ENCODE measurements at places on chromosomes 6 and 20.

DNA sequence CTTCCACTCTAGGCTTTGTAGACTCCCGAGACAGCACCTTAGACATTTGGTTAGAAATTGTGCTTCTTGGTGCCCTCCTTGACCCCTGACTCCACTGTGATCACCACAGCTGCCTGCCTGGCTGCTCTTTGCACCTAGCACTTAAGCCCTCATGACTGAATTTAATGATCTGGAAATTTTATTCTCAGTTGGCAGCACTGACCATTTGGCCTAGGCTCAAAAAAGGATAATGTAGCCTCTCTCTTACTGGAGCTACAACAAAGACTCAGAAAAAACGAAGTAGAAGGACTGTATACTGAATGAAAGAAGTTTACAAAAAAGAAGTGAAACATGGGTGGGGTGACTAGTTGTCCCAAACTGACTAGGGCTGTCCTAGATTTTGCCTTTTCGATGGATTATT lies 11.3 kb upstream of the ABRACL start:
- DNase-seq: no peak

- no peak for DNase-seq
These were observed 62.2 kb upstream of the IMPG1 start for GRCh38 chr6:76134651-76135050.

GRCh38 chr6:11428895-11429294 lies 108.7 kb upstream of the TMEM170B start:
- no peak for DNase-seq

DNA sequence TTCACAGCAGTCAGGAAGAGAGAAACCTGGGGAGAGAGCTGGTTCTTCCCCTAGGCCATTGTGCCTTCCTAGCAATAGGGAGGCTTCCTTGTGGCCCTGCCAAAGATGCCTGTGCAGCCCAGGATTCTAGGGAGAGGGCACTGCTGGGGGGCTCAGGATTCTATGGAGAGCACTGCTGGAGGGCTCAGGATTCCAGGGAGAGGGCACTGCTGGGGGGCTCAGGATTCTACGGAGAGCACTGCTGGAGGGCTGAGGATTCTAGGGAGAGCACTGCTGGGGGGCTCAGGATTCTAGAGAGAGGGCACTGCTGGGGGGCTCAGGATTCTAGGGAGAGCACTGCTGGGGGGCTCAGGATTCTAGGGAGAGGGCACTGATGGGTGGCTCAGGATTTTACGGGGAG lies 25.8 kb downstream of the EDN3 start:
- no peak for DNase-seq

DNA sequence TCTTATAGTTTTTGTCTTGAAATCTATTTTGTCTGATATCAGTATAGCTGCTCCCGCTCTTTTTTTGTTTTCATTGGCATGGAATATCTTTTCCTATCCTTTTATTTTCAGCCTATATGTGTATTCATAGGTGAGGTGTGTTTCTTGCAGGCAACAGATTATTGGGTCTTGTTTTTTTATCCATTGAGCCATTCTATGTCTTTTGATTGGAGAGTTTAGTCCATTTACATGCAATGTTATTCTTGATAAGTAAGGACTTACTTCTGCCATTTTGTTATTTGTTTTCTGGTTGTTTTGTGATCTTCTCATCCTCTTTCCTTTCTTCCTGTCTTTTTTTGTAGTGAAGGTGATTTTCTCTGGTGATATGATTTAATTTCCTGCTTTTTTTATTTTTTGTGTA lies 24.0 kb upstream of the GRM4 start:
- no peak for DNase-seq

GRCh38 chr6:136535017-136535765 lies 15.0 kb downstream of the MAP7 start:
- DNase-seq: no peak

- no peak for DNase-seq
These were observed 168.6 kb upstream of the GGTLC1 start for GRCh38 chr20:24157213-24157612.

GRCh38 chr20:50673466-50674137 lies 17.7 kb downstream of the RIPOR3 start:
- no peak for DNase-seq

- DNase-seq: peak; percentile 79
These were observed 24.7 kb upstream of the CCN6 start for GRCh38 chr6:112029045-112029822.

DNA sequence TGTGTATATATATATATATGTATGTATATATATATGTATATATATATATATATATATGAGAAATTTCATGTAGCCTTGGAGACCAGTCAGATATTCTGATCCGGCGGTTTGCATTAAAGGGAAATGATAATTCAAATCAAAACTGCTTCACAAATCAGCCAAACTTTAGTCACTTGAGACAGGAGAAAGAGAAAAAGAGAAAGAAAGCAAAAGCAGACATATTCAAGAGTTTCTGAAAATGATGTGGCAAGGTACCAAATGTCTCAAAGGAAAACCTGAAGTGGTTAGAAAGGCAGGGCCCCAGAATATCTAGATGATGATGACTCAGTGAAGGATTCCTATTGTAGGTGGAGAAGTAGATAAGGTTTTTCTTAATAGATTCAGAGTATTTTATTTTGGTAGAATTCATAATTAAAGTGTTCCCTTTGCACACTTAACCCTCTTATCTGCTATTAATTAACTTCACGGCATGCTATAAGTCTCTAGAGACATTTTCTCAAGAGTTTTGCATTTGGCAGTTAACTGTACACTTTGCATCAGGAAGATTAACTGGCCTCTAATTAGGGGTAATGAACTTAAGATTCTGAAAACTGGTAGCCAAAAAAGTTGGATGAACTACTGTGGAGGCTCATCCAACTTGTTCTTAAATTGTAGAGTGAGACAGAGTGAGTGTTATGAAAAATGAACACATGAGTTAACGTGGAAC lies 50.1 kb upstream of the ASF1A start:
- DNase-seq: no peak

GRCh38 chr20:20272686-20273085 lies 95.2 kb upstream of the INSM1 start:
- no peak for DNase-seq

GRCh38 chr6:139530561-139530960 lies 156.1 kb upstream of the CITED2 start:
- DNase-seq: no peak

DNA sequence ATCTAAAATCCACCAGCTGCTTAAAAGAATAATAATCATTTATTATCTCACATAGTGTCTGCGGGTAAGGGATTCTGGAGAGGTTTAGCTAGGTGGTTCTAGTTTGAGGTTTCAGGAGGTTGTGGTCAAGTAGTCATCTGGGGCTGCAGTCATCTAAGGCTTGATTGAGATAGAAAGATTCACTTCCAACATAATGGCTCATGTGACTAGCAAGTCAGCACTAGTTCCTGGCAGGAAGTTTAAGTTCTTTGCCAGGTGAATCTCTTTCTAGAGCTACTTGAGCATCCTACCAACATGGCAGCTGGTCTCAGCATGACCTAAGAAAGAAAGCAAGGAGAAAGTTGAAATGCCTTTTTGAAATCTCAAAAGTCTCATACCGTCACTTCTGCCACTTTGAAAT lies 128.8 kb downstream of the EDN1 start:
- DNase-seq: no peak

GRCh38 chr20:40706977-40707582 lies 18.0 kb upstream of the MAFB start:
- no peak for DNase-seq

- no peak for DNase-seq
These were observed 59.7 kb downstream of the GPX5 start for GRCh38 chr6:28585335-28585734.

DNA sequence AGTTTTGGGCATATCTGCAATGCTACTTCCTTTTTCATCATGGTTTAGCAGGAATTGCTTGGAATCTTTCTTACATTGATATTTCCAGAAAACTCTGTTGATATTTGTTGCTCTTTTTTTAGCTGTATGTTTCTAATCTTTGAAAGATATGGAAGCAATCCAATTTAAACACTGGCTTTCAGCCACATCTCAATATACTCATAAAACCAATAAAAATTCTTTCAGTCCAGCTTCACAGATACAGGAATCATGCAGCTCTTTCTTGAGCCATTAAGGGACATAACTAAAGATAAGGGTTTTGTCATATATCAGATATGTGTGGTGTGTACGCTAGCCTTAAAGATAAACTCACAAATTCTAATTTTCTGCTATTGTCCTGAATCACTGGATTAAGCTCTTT lies 47.4 kb downstream of the PKIB start:
- no peak for DNase-seq

GRCh38 chr20:2873747-2874041 lies 413 bp downstream of the PTPRA start:
- DNase-seq: peak; percentile 56

DNA sequence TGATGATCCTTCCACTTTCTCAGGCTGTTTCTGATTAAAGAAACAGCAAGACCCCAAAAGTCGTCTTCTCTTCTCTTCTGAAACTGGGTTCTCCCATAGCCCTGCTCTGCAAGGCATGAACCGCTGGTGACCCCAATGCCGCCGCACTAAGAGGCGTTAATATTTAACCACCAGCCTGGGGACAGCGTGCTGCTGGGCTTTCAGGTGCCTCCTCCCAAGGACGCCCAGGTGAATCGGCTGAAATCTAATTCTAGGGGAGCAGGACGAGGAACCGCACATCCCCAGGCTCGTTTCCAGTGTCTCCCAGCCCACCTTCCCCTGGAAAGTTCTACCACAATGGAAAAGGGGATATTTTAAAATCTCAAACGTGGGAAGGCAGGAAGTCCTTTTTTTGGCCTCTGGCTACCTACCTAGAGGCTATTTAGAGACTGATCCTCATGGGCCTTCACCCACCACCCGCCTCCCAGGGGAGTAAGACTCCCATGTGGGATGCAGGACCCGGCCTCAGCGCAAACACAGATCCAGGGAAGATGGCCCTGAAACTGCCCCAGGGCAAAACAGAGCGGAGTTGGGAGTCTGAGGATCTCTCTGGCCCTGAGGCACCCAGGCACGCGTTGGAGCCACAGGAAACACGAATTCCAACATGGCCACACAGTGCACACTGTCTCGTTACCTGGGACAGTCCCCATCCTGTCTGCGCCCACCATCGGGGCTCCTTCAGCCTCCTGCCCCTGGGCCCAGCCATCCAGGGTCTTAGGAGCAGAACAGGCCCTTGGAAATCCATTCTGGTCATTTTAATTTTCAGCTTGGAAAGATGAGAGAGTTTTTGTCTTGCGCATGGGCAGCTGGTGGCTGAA lies 56.2 kb downstream of the BMP7 start:
- DNase-seq: no peak
